Fibroblast of lung (primary cell): ENCODE measurements at places on chromosomes 3 and 15.

DNA sequence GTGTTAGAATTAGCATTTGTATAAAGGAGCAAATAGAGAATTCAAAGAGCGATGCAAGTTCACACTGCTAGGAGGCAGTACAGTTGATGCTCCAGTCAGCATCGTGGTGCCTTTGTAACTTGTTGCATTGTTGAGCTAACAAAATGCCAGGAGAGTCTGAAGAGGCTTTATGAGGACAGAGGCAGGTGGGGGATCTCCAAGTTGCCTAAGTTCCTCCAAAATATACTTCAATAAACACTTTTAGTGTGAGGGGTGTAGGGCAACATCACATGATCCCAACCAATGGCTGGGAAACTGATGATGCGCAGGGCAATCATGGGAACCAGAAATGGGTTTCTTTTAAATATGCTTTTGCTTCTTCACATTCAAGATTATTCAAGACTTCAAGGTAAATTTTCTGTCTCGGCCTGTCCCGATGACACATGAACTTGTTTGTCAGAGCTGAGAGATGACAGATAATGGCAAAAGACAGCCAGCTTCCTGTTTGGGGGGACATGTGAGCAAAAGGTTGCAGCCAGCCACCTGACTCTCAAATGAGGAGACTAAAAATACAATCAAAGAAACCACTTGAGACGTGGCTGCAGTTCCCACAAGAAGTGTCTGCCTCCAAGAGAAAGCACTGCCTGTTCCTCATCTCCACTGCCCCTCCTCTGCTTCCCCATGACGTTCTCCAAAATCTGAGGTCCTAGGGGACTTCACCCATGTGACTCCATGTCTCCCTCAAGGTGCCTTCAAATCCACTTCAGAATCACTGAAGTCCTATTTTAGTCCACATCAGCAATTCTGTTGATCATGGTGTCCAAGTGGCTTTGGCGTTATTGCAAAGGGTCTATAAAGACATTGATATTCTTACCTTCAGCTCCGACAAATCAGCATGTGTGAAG lies 39.3 kb downstream of the KLHL6 start:
- DNase-seq, result no peak

DNA sequence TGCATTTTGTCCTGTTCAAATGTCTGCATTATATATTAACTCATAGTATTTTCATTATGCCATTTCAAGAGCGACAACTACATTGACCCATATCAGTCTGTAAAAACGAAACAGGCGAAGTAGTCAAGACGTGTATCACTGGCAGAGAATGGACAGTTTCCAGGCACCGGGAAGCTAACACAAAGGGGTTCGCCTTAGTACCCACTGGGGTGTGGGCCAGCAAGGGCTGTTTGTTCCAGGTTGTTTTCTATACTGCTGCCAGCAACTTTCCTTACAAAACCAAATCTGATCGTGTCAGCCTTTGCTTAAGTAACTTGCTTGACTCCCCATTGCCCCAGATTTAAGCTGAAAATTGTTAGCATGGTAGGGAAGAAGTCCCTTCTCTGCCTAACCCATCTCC lies 87.1 kb downstream of the CGNL1 start:
- no peak for DNase-seq

GRCh38 chr15:56964182-56964581 lies 45.7 kb downstream of the TCF12 start:
- peak; percentile 66 for DNase-seq

DNA sequence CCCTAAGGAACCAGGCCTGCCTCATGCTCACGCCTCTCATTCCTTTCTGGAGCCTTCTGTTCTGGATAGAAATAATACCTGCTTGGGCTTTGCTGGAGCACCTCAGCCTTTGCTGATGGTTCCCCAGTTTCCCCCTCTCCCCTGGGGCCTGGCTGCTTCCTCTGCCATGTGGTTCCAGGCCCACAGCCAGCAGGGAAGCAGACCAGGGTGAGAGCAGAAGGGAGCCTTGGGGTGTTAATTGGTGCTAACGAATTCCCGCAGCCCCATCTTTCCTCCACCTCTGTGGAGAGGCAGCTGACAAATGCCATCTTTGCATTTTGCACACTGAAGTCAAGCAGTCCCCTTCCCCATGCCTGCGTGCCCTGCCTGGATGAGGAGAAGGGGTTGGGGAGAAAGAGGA lies 13.1 kb upstream of the CORO2B start:
- DNase-seq, result no peak

- no peak for DNase-seq
These were observed 423.2 kb downstream of the EPHB1 start for GRCh38 chr3:135218304-135218703.
